ENCODE measurements at places on chromosomes 7 and 10. TPM values are rescaled to one million over a fixed set of nuclear protein-coding genes. Genes with fewer than 3 reads are reported as not detected.

DNA sequence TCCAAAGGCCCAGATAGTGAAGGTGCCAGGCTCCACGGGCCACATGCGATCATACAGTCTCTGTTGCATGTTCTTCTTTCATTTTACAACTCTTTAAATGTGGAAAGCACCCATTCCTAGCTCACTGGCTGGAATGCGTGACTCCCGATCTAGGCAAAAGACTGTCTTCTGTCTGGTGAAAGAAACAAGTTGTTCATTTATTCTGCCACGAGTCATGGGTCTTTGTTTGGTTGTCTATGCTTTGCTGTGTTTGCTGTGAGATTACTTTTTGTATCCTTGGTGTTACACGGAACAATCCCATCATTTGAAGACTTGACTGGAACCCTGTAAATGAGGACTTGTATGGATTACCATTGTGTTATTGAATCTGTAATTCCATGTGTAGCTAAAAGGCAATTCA is 41.9 kb downstream of the NPVF start:
- no peak for DNase-seq

- no peak for DNase-seq
Measured at GRCh38 chr10:93821051-93821772, 63.5 kb downstream of the LGI1 start.

DNA sequence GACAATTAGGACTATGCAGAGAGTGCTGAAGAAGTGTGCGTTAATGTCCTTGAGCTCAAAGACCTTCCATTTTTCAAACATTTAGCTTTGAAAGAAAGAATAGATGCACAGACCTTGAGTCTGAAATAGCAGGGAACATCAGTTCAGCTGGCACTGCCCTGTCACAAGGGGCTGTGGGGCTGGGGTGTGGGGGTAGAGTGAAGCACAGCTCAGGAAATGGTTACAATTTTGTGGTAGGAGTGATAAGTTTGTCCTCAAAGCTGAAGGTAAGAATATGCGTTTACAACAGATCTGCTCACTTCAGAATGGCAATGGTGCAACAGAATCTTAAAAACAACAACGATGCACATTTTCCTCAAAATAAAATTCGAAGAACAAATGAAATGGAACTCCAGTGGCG is 33.6 kb downstream of the SMKR1 start:
- DNase-seq: no peak

GRCh38 chr7:135685306-135686084 is 23.2 kb downstream of the STMP1 start:
- DNase-seq: no peak

MPP7 gene
- 5.9 TPM for total RNA-seq

Measured in SJCRH30 (cell line).